ENCODE measurements at places on chromosomes 11 and 22.

DNA sequence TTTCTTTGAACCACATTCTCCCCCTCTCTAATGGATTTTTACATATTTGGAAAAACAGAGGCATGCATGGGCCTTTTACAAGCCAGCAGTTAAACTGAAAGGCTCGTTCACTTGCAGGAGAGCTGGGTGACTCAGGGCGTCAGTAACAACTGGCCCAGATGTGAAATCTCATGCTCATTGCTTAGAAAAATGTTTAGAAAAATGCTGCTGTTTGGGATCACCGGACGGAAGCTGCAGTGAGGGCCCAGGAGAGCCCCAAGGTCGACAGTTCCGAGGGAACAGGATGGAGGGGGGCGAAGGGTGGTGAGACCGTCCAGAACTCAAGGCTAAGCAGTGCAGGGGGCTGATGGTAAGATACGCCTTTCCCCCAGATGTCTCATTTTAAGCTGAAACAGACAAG is 41.7 kb upstream of the SMTN start:
- DNase-seq: no peak

GRCh38 chr11:35347921-35348331 is 71.4 kb downstream of the SLC1A2 start:
- DNase-seq: no peak

GRCh38 chr11:26830218-26830617 is 108.4 kb upstream of the SLC5A12 start:
- DNase-seq: no peak

GRCh38 chr11:117898059-117898458 is 21.6 kb upstream of the FXYD6 start:
- DNase-seq: no peak

GRCh38 chr11:66493130-66493529 is 12.9 kb downstream of the DPP3 start:
- DNase-seq: no peak

DNA sequence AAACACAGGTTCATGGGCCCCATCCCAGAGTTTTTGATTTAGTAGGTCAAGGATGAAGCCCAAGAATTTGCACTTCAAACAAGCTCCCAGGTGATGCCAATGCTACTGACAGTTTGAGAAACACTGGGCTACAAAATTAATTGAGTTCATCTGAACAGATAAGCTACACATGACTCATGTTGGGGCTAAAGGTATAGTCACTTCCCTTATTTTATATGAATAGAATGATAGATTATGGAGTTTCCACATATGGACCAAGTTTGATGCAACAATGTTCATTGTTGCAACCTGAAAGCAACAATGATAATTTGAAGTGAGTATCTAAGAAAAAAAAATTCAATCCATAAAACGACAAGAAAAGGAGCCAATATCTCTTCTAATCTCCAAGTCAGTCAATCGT is 54.9 kb downstream of the SOX6 start:
- no peak for DNase-seq

DNA sequence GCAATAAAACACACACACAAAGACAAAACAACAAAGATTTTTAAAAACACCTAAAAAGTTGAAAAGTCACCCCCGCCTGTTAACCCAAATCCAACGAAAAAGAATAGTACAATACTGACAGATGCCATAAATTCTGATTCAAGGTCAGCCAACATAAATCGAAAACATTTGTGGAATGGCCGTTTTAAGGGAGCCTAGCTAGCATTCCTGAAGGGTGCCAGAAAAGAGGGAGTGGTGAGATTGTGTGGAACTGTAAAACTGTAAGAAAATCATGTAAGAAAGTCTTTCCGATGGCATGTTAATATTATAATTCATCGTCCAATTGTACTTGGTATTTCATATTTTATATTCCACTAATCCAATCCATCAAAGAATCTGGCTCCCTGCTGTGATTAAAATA is 75.1 kb downstream of the RAB38 start:
- DNase-seq: no peak

DNA sequence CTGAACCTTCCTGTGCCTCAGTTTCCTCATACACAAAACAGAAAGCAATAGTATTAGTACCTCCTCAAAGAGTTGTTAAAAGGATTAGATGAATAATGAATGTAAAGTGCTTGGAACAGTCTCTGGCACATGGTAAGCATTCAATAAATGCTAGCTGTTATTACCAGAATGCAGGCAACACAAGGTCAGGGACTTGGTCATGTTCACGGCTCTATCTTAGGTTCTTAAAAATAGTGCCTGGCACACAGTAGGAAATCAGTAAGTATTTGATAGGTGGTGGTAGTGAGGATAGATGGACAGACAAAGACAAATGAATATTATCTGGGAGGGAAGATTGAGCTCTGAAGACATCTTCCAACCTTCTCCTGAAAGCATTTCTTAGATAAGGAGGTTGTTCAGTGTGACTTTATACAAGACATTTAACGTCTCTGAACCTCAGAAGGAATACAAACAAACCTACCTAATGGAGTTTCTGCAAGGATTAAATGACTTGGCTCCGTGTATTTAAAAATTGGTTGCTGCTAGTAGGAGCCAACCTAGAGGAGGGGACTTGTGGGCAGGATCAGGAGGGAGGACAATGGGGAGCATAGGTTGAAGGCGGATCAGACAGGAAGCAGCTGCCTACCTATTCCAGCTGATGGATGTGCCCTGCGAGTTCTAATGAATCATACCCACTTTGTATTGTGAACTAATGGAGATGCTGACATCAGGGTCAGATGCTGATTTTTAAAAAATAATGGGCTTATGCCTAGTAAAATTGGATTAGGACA is 94.1 kb downstream of the DBX1 start:
- no peak for DNase-seq

DNA sequence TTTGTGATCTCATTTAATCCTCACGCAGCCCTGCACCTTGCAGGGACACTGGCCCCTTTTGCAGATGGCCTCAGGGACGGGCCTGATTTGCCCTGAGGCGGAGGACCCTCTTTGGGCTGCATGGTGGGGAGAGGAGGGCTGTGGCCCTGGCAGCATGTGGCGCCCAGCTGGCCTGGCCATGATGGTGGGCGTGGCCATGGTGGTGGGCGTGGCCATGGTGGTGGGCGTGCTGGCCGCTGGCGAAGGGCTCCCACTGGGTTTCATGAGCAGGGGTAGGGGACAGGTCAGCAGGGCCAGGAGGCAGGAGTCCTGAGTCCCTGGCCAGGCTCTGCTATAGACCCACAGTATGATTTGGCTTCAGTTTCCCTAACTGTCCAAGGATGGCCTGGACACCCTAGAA is 13.1 kb downstream of the WNT11 start:
- DNase-seq: no peak

DNA sequence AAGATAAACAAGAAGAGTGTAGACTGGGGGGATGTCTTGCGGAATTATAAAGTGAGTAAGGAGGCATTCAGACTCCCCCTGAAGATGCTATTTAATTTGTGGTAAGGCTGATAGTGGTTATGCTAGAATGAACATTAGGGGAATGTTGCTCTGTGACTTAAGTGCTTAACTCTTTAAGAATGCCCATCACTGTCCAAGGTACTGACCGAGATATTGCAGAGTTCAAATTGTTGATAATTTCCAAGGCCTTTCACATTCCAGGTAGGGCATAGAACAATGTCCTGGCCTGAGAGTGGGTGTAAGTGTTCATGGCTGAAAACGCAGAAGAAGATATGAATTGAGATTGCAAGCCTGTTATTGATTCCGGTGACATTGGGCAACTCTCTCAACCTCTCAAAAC is 90.3 kb upstream of the SEZ6L start:
- DNase-seq: no peak

All from HS-27A (cell line).